ENCODE measurements at places on chromosomes 5 and 9.

DNA sequence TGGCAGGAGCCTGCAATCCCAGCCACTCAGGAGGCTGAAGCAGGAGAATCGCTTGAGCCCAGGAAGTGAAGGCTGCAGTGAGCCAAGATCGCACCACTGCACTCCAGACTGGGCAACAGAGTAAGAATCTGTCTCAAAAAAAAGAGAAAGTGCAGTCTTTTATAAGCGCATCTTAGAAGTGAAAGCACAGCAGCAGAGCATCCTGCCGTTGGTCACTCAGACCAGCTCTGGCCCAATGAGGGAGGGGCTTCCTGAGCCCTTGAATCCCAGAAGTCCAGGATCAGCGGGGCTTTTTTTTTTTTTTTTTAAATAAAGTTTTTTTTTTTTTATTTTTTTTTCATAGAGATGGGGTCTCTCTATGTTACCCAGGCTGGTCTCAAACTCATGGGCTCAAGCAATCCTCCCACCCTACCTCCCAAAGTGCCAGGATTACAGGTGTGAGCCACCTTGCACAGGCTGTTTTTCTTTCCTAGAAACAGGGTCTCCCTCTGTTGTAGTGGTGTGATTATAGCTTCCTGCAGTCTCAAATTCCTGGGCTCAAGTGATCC lies 42.3 kb downstream of the NAIF1 start:
- DNase-seq = no peak

DNA sequence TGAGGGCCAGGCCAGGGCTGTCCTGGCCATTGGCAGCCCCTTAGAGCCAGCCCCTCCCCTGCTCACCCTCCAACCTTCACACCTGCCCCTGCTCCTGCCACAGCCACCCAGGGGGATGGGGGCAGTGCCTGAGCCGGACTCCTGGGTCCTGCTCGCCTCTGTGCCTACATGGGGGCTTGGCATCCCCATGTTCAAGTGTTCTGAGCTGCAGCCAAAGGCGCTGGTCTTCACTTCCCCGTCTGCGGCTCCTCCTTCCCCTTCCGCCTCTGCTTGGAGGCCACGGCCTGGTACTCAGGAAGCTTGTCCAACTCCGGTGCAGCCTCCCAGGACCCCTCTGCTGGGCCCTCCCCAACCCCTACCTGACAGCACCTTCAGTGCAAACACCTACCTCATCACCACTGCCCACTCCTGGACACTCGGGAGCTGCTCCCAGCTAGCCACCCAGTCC lies 2.3 kb upstream of the DNLZ start:
- no peak for DNase-seq

DNA sequence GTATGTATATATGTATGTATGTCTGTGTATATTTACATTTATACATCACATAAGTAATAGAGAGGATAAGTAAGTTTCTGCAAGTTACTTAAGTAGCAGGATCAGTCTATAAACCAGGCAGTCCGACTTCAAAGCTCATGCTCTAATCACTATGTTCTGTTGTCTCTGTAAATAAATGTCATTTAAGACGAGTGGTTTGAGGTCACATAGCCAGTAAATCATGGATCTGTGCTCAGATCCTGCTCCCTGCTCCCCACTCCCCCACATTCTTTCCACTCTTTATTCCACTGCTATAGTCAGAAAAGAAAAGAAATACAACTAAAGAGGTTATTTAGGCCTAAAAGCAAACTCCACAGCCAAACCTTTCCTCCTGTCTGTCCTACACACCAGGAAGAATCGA lies 90.4 kb downstream of the SERINC5 start:
- no peak for DNase-seq

- DNase-seq = no peak
Observed at GRCh38 chr5:150241298-150242160, 48.0 kb downstream of the CAMK2A start.

DNA sequence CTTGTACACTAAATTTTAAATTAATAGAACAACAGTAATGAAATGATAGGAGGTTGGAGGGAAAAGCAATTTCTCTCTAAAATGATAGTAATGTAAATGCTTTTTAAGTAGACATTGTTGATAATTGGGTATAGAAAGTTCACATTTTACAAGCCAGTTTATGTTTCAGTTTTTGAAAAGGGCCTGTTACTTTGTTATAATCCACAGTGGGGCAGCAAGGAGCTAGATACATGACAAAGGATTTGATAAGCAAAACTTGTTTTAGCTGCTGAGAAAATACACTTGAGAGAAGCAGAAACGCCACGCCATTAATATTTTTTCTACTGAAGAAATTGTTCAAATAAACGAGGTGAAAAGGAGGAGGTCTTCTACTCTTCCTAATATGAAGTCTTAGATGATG lies 30.2 kb downstream of the SREK1 start:
- DNase-seq = no peak

DNA sequence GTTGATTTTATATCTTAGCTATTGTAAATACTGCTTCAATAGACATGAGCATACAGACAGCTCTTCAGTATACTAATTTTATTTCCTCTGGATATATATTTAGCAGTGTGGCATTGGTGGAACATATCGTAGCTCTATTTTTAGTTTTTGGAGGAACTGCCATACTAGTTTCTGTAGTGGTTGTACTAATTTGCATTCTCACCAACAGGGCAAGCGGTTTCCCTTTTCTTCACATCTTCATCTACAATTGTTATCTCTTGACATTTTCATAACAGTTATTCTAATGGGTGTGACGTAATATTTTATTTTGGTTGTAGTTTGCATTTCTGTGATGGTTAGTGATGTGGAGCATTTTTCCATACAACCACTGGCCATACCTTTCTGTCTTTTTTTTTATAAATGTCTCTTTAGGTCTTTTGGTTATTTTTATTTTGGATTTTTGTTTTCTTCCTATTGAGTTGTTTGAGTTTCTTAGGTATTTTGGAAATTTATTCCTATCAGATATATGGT lies 32.5 kb downstream of the TAF11L14 start:
- DNase-seq = no peak

DNA sequence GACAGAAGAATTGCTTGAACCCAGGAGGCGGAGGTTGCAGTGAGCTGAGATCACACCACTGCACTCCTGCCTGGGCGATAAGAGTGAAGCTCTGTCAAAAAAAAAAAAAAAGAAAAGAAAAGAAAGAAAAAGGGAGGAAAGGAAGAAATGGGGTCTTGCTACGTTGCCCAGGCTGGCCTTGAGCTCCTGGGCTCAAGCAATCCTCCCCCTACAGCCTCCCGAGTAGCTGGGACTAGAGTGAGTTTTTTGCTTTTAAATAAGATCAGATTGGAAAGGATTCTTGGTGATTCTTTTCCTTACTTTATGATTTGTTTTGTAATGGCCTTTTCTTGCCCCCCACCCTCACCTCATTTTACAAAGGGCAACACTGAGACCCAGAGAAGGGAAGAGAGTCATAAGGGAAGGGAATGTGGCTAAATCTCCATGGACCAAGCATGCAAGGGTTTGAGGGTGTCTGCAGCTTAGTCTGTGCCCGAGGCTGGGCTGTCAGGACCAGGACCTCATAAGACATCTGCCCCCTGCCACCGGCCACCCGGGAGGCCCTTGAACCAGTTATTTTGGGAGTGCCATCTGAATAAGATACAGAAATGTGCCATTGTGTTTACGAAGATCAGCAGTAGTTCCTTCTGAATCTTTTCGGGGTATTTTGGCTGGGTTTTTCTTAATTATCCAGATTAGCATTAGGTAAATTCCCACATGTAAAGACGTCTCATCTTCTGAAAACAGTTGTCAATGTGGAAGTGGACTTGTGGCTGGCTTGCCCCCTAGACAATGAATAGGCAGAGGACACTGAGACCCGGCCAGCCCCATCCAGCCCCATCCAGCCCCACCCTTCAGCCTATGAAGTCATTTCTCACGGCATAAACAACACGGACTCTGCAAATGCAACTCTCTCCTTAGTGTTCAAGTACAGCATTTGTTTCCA lies 44.5 kb upstream of the GRHPR start:
- no peak for DNase-seq

GRCh38 chr5:150556859-150557508 lies 49.1 kb downstream of the NDST1 start:
- DNase-seq = no peak

DNA sequence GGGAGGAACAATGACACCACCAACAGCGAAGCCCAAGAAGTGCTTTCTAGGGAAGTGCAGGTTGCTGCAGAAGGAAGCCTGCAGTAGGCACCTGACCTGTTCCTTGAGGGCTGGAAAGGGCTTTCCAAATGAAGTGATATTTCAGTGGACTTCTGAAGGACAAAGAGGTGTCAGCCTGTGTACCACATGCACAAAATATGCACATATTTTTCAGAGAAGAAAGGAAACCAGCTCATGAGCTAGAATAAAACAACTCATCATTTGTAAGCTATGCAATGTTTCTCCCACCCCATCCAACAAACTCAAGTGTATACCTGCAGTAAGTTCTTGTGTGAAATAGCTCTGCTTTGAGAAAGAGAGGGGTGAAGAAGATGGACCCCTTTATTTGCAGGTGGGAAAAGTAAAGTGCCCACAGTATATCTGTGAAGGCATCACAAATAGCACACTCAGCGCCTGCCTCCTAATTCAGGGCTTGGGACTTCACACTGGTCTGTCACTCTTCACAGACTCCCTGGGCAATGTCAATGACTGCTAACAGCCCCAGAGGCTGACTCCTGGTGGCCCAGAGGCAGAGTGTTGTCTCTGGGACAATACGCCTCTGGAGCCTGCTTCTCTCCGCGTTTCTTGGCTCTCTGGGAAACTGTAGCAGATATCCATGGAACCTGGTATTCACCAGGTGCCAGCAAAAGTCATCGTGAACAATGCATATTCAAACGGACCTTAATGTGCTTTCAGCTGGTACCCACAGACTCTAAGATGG lies 198.1 kb upstream of the EFNA5 start:
- DNase-seq = no peak

GRCh38 chr5:40440746-40441145 lies 239.0 kb upstream of the PTGER4 start:
- no peak for DNase-seq
